ENCODE measurements at places on chromosomes 16 and 17.

GRCh38 chr17:77697480-77698400, 260.8 kb upstream of the TNRC6C start:
- DNase-seq, result no peak

DNA sequence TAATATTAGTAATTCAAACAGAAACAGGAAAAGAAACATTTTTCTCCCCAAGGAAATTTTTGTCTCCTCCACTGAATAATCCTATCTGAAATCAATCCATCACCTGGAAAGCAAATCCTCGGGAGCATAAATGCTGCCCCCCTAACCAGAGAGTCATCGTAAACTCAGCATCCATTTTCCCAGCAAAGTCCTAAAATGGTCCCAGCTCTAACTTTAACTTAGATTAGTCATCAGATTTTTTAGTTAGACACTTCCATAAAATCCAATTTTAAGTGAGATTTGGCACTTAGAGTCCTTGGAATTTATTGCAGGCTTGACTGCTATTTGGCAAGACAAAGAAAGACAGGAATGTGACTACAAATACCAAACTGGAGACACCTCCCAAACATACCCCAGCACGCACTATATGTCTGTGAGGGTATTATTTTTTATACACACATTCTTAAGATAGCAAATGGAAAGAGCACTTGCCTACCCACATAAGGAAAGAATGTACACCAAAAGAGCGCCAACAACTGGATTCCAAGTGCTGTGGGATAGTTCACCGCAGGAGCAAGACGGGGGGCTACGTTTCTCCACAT, 15.4 kb downstream of the SCO1 start:
- no peak for DNase-seq

DNA sequence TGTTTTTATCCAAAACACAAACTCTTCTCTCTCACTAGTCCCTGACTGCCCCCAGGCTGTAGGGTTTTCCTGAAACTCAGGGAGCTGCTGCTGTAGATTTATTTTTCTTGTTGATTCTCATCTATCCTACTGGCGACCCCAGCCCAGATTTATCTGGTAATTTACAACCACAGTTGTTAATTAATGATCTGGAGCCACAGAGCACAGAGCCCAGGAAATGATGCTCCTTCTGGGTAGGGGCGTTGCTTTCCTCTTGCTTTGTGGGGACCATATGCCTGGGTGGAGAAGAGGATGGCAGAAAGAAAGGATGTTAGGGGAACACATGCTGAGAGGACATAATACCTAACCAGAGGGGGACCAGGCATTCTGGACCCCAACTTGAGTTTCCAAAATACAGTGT, 7.4 kb upstream of the ETV4 start:
- no peak for DNase-seq

GRCh38 chr16:65845466-65846209, 520.9 kb upstream of the CDH5 start:
- no peak for DNase-seq

DNA sequence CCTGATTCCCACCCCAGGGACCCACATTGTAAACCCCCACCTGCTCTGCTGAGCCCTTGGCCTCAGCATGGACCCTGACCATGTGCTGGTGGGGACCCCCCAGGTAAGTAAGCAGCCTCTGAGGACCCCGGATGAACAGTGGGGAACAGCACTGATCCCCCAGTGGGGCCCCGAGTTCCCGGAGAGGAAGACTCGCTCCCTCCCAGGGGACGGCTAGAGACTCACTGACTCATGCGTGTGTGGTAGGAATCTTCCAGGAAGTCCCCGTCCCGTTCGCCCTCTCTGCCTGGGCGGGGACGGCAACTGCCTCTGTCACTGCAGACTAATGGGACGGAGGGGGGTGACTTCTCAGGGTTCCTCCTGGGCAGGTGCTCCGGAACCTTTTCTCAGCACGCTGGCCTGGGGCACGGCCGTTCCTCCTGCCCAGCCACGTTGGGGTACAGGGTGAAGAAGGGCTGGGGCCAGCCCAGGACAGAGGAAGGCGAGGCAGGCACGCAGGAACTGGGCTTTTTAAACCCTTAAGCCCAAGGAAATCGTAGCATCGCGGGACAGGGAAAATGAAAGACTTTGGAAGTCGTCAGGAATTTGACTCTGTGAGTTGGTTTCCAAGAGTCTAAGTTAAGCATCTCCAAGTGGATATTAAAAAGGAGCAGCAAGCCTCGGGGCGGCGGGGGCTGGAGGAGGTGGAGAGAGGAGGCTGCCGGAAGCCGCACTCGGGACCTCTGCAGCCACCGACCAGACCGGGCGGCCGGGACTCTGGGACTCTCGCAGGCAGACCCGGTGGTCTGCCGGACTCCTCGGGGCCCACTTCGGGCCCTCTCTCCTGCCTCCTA, 178.7 kb downstream of the SEC14L1 start:
- peak; percentile 82 for DNase-seq

DNA sequence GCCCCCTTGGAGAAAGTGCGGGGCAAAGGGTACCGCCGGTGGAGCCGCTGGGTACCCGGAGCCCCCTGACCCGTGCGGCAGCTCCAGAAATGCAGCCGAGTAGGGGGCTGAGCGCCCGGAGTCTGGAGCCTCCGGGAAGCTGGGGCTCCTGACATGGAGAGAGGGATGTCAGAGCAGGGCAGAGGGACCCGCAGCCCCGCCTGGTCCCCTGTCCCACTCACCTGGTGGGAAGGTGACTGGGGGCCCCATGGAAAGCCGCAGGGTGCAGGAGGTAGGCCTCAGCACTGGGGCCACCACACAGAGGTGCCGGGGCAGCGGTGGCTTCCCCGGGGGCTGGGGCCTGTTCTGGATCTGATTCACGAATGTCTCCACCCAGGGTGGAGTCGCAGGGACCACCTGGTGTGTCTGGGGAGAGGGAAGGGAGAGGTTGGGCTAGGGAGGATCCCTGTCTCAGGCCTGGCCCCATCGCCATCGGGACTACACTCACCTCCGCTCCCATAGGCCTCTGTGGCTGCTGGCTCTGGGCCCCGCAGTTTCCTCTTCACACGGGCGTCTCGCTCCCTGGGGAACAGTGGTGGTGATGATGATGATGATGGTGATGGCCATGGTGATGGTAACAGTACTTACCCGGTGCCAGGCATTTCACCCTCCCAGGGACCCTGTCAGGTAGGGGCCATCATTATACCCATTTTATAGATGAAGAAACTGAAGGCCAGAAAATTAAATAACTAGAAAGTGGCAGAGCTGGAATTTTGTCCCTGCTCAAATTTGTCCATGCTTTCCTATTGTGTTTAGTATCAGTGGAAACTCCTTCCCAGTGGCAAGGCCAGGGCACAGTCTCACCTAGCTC, 5.2 kb downstream of the TBX6 start:
- no peak for DNase-seq

- no peak for DNase-seq
Observed at GRCh38 chr17:34549966-34550365, 29.4 kb upstream of the TMEM132E start.

GRCh38 chr17:62804822-62805221, 3.3 kb downstream of the MARCHF10 start:
- no peak for DNase-seq

DNA sequence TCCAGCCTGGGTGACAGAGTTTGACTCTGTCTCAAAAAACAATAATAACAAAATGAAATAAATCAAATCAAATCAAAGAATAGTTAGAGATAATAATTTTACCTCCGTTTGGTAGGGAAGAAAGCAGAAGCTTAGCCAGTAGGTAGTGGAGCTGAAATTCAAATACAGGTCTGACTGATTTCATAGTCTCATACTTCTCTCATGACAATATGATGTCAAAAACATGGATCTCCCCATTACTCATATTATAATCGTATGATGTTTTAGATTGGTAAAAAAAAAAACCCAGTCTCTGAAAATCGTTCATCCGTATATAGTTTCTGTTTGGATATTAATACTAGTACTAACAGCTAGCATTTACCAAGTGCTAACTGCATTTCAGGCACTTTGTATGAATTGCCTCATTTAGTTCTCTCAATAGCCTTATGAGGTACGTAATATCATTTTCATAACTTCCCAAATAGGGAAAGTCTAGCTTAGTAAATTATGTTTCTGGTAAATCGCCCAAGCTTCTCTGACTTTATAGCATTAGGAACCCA, 48.7 kb downstream of the CDH8 start:
- DNase-seq, result no peak

- DNase-seq, result peak; percentile 36
Observed at GRCh38 chr16:82653550-82654511, 27.1 kb downstream of the CDH13 start.

- no peak for DNase-seq
Observed at GRCh38 chr16:52773026-52773425, 226.1 kb upstream of the TOX3 start.

- no peak for DNase-seq
Observed at GRCh38 chr16:64629622-64630021, 492.2 kb downstream of the CDH11 start.

DNA sequence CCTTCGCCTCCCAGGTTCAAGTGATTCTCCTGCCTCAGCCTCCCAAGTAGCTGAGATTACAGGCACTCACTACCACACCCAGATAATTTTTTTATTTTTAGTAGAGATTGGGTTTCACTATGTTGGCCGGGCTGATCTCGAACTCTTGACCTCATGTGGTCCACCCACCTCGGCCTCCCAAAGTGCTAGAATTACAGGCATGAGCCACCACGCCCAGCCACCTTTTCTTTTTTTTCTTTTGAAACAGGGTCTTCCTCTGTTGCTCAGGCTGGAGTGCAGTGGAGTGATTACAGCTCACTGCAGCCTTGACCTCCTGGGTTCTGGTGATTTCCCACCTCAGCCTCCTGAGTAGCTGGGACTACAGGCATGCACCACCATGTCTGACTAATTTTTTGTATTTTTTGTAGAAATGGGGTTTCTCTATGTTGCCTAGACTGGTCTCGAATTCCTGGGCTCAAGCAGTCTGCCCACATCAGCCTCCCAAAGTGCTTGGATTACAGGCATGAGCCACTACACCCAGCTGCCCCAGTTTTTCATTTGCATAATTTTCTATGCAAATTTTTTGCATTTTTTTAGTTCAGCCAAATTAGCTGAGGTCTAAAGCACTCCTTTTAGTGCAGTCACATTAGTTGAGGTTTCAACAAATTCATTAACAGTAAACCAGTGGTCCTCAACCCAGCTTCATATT, 11.3 kb downstream of the WWP2 start:
- no peak for DNase-seq

DNA sequence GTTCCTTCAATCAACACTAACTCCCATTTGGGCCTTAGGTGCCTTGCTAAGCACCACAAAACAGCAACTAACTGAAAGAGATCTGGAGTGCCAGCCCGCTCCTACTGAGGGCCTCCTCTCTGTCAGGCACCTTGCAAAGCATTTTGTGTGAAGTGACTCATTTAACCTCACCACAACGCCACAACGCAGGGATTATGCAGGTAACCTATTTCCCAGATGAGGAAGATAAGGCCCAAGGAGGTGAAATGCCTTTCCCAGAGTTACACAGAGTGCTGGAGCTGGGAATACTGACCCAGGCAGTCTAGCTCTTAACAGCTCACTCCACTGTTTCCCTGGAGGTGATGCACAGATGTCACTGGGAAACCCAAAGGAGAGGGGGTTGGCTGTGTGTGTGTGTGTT, 32.8 kb downstream of the DRC3 start:
- DNase-seq, result no peak

DNA sequence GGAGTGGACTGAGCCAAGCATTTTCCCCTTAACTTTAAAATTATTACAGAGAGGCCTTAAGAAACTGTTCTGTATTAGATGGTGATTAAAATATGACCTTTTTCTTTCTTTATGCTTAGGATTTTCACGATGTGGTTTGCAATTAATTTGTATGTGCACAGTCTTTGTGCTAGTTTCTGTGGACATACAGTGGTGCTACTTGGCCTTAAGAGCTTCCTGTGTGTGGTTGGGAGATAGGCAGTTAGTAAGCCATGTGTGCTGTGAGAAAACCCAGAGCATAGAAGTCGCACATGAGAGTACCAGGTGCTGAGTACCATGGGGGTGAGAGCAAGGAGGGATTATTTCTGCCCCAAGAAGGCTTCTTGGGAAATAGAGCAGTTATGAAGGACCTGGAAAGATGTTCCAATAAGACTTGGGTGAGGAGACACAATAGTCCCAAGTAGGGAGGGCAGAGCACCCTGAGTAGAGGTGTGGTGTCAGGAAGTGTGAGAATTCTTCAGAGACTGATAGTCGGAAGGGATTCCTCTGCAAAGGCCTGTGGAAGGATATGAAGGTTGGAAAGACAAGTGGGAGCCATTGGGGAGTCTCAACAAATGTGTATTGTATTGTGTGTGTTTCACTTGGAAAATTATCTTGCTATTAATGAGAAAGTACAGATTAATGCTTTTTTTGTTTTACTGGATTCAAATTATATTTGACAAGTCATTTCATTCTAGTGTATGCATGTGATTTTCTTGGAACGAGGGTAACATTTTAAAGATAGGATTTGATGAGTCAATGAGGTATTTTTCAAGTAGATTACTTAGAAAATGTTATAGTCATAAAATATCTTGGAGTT, 239.9 kb downstream of the PRKCA start:
- no peak for DNase-seq

GRCh38 chr17:65755799-65756198, 194.4 kb upstream of the AXIN2 start:
- DNase-seq, result no peak

GRCh38 chr16:86925067-86925791, 346.9 kb downstream of the FOXL1 start:
- no peak for DNase-seq

- DNase-seq, result no peak
Observed at GRCh38 chr17:72370819-72371218, 250.0 kb downstream of the SOX9 start.

DNA sequence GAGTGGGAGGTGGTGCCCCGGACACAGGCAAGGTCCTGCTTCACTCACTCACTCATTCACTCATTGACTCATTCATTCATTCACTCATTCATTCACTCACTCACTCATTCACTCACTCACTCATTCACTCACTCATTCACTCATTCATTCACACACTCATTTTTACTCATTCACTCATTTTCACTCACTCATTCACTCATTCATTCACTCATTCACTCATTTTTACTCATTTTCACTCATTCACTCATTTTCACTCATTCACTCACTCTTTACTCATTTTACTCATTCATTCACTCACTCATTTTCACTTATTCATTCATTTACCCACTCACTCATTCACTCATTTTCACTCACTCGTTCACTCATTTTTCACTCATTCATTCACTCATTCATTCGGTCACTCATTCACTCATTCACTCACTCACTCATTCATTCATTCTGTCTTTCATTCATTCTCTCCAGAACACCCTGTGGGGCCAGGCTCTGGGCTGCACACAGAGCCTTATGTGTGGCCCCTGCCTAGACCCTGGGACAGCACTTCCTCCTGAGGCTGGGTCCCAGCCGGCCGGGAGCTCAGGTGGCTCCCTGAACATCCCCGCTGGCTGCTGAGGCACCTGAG, 9.2 kb downstream of the RPUSD1 start:
- no peak for DNase-seq

- no peak for DNase-seq
Observed at GRCh38 chr16:68363658-68364521, 53.1 kb downstream of the PRMT7 start.

- no peak for DNase-seq
Observed at GRCh38 chr17:51353296-51353695, 93.0 kb downstream of the UTP18 start.

GRCh38 chr16:80298676-80299075, 242.1 kb upstream of the DYNLRB2 start:
- DNase-seq, result no peak

Measured in activated CD4-positive, alpha-beta T cell treated with anti-CD3 and anti-CD28 coated beads, Interleukin-2, amount 50 U/mL, for 48 hours (primary cell).